Sciatic nerve (tissue), 2 donors: ENCODE measurements at places on chromosomes 13 and 19.

DNA sequence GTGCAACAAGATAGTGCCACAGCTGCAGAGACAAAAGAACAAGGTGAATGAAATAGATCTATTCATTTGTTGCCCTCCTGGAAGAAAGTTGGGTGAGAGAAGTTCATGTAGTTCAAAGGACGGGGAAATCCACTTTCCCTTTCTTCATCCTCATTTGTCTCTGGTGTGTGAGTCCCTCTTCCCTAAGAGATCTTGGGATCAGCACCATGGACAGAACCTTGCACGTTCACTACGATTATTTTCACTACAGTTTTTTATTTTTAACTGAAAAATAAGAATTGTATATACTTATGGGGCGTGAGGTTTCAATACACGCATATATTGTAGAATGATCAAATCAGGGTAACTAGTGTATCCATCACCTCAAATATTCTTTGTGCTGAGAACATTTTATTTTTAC, 29.2 kb downstream of the NLRP5 start:
- DNase-seq, result no peak

- DNase-seq, result no peak
These were observed 9.3 kb downstream of the PPFIA3 start for GRCh38 chr19:49128545-49129237.

- DNase-seq, result no peak
These were observed 1.4 kb downstream of the LGALS14 start for GRCh38 chr19:39705578-39706188.

GRCh38 chr19:39052243-39052746, 19.9 kb upstream of the FBXO27 start:
- DNase-seq, result peak; percentile 75

DNA sequence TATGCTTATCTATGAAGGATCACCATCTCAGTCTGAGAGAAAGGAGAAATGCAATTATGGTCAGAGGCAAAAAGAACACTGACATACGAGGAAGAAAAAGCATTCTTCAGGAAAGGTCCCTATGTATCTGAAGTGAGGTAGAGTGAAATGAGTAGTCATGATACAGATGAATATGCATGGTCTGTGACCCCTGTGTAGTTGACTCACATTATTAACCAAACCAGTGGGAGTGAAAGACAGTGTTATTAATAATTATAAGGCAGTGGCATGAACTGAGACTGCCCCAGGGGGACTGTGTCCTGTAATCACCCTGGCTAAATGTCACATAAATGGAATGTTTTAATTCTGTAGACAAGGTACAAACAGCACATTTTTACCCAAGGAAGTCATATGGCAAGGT, 1320.2 kb upstream of the PCDH9 start:
- no peak for DNase-seq

GRCh38 chr19:40724855-40725254, 7.9 kb downstream of the ITPKC start:
- DNase-seq, result no peak

DNA sequence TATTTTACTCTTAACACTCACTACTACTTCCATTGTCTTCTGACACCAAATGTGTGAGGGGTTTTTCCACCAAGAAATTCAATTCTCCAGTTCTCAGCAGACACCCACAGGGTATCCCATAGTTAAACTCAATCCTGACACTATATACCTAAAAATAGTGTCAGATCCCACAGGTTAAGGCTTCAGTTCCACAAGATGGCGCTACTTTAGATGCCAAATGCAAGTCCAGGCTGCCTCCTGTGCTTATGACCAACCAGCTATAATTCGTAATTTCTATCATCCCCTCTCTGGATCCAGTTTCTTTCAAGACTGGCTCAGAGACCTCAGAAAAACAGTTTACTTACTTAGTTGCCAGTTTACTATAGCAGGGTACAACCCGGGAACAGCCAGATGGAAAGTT, 1146.2 kb upstream of the SPRY2 start:
- no peak for DNase-seq
